ENCODE measurements at places on chromosomes 12 and 14.

- no peak for DNase-seq
Observed at GRCh38 chr12:49878021-49878420, 25.7 kb downstream of the FAIM2 start.

DNA sequence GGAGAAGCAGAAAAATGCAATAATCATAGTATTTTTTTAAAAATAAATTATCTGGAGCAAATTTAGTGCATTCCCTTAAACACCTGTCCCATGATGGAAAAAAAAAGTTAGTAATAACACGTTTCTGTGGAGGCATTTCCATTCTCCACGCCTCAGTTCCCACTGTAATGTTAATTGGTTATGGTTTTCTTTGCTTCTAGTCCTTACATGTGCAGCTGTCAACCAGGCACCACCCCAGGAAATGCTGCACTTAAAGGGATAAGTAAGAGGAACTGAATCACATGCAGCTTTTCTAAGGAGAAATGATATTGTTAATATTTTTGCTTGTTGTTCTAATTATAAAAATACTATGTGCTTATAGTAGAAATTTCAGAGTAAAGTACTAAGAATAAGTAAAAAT lies 240.3 kb downstream of the ZFP36L1 start:
- no peak for DNase-seq

DNA sequence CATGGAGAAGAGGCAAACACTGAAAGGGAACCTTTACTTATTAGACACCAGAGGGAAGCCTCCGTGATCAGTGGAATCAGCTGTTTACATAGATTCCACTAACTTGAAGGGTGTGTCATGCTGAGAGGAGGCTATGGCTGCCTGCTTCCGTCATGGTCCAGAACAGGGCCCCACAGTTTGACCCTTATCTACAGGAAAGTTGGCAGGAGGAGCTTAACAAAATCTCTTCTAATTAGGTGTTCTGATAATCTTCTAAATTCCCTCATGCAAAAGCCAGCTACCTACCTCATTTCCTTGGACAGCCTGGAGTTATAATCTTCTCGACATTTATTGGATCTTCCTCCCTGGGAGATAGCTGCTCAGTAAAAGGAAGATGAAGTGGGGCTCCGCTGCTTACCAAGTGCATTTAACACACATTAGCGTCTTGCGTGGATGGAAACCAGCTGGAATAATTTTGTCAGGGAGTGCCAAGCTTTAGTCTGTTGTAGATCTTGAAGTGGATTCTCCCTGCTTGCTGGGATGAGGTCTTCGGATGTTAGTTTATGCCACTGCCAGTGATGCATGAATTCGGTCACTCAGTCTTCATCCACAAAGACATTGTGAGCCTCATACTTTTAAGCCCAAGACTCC lies 171.0 kb downstream of the PAH start:
- DNase-seq = no peak

DNA sequence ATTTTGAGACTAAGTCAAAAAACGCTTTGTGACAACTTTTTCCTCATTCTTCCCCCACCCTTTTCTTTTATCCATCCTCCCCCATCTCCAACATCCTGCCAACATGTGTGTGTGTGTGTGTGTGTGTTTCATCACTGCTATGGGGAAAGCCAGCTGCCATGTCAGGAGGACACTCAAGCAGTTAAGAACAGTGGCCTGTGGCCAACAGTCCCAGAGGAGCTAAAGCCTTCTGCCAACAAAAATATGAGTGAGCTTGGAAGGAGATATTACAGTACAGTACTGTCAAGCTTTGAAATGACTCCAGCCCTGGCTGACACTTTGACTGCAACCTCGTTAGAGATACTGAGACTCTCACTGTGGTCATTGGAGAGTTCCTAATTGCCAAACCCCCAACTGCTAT lies 5.0 kb upstream of the CSRP2 start:
- no peak for DNase-seq

DNA sequence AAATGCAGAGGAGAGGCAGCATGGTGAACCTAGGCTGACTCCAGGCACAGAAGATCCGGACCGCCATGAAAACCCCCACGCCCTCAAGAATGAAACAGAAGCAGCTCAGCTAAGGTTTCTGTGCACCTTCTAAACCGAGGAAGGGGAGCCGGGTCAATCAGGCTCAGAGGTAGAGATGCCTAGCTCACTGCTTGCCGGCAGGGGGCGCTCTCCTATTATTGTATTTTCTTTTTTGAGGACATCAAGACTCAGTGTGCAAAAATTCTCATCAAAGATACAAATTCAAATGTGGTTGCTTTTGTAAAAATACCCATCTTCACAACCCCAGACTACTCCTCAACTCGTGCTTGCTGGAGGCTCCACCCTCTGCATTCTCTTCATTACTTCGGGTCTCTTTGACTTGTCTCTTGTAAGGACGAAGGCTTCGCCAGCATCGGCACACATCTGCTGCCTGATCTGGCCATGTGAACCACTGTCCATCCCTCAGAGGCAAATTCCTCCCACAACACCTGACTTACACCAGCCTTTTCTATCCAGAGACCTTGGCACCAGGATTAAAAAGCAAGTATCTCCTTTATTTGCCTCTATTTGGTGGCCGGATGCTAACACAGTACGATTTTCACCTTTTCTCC lies 33.4 kb upstream of the RNASE3 start:
- no peak for DNase-seq

DNA sequence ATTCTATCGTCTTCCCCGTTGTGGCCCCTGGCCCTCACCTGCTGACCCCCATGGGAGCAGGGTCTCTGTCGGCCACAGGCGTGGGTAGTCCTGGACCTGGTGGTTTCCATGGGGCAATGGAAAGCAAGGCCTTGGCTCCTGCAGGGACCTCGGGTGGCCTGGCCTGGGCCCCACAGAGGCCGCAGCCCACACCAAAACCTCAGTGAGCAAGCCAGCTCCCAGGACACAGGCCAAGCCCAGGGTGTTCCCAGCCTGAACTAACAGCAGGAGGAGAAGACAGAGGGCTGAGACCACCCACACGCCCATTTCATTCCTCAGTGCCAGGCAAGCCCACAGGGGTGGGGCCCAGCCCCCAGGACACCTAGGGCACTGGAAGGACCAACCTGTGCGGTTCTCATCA lies 16.9 kb downstream of the ABCB9 start:
- DNase-seq = no peak

DNA sequence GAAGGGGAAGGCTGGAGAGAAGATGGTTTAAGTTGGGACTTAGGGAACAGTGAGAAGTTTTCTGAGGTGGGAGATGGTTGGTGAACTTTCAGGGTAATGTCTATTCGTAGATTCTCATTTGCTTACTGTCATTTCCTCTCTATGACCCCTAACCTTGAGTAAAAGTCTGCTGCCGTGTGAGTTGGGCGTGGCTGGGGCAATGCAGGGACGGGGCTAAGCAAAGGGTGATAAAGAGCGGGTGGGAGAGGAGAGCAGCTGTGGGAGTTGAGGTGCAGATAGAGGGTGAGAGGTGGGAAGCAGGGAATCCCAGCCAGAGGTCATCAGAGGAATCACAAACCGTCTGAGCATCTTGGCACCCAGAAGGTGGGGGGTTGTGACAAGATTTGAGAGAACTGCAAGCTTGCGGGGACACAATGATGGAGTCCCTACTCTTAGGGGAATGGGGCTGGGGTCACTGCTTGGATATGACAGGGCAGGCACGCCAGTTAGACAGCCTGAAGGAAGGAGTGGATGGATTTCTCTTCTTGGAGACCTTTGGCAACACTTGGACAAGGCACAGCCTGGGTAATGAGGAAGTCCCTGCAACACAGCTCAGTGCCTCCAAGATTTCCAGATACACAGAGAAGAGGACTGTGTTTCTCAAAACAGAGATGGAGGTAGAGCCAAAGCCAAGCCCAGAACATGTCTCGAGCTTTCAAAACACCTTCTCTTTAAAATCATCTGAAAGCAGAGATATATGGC lies 45.9 kb upstream of the CTDSP2 start:
- no peak for DNase-seq
